ENCODE measurements at places on chromosomes 3 and 15.

- peak; percentile 69 for DNase-seq
These were observed at the start of gene SH3GL3 for GRCh38 chr15:83446904-83447709. SH3GL3 (plus strand) TSS chr15:83447341; CDS start chr15:83447534, 193 bp downstream.

GRCh38 chr3:169348276-169348675, 315.2 kb downstream of the MECOM start:
- no peak for DNase-seq

GRCh38 chr3:36707623-36708409, 56.5 kb downstream of the DCLK3 start:
- peak; percentile 73 for DNase-seq

- DNase-seq = peak; percentile 23
These were observed 359.7 kb upstream of the ROPN1 start for GRCh38 chr3:124351430-124352148.

- DNase-seq = no peak
These were observed 476.6 kb upstream of the TGFBR2 start for GRCh38 chr3:30129765-30130164.
